ENCODE measurements at places on chromosomes 16 and 17.

- no peak for DNase-seq
These were observed 29.1 kb downstream of the CRHR1 start for GRCh38 chr17:45813048-45813725.

DNA sequence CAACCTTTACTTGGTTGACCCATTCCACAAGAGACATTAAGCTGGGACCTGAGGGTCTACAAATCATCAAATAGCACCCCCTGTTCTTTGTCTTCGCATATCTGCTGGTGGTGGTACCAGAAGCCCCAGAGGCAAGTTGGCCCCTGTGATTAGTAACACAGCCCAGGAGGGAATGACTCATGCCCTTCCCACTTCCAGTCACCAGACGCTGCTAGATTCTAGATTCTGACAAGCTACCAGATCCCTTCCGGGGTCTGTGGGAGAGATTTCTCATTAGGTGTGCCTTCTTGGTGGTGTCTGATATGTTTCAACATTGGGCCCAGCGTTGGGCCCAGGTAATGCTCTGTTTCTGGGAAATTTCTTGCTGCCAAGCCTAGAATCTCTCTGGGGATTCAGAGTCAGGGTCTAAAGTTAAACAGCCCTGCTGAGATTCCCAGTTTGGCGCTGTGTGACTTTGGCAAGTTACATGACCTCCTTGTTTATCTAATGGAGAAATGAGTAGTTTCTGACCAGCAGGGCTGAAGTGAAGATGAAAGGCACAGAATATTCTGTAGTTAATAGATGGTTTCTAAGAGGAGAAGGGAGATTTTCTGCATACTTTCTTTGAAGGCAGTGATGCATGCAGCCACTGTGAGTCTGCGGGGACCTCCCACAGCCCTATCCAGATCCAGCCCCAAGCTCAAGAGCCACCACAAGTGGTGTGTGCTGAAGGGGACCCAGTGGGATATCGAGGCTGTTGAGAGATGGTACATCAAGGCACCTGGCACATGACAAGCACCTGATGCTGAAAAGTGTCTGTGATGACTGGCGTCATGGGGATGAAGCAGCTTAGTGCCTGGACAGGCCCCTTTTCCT, 3.9 kb downstream of the TRPV2 start:
- no peak for DNase-seq

DNA sequence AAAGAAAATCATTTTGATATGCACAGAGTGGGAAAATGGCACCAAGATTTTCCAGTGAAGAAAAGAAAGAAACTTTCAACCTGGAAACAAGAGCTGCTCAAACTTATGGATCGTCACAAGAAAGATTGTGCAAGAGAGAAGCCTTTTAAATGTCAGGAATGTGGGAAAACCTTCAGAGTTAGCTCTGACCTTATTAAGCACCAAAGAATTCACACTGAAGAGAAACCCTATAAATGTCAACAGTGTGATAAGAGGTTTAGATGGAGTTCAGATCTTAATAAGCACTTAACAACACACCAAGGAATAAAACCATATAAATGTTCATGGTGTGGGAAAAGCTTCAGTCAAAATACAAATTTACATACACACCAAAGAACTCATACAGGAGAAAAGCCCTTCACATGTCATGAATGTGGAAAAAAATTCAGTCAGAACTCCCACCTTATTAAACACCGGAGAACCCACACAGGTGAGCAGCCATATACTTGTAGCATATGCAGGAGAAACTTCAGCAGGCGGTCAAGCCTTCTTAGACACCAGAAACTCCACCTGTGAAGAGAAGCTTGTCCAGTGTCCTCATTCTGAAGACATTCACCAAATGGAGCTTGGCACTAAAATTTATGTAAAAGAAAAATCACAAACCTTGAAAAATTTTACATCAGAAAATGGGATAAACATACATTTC, 12.2 kb downstream of the ZNF75A start:
- DNase-seq = peak; percentile 5

GRCh38 chr16:12009462-12009861, 32.9 kb downstream of the SNX29 start:
- DNase-seq = no peak

DNA sequence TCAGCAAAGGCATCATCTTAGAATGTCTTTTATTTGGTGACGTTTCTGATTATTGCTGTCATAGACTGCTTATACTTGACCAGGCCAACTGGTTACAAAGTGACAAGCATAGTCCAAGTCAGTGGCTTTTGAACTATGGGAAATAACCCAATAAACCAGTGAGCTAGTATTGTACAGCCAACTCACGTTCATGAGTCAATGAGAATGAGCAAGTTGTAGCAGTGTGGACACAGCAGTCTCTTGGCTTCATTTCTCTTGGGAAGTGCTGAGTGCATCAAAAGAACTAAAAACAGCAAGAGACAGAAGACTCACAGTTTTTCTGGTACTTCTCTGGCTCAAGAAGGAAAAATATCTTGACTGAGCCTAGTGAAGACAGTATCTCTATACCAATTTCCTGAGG, 36.9 kb upstream of the CRISPLD2 start:
- DNase-seq = no peak

- no peak for DNase-seq
These were observed 38.9 kb upstream of the METTL9 start for GRCh38 chr16:21560462-21560861.

- DNase-seq = no peak
These were observed 49.9 kb upstream of the ZNF750 start for GRCh38 chr17:82889496-82890338.

GRCh38 chr16:82265809-82266208, 95.8 kb upstream of the MPHOSPH6 start:
- DNase-seq = no peak

- DNase-seq = peak; percentile 42
These were observed 1.1 kb upstream of the WBP2 start for GRCh38 chr17:75856062-75856756.

DNA sequence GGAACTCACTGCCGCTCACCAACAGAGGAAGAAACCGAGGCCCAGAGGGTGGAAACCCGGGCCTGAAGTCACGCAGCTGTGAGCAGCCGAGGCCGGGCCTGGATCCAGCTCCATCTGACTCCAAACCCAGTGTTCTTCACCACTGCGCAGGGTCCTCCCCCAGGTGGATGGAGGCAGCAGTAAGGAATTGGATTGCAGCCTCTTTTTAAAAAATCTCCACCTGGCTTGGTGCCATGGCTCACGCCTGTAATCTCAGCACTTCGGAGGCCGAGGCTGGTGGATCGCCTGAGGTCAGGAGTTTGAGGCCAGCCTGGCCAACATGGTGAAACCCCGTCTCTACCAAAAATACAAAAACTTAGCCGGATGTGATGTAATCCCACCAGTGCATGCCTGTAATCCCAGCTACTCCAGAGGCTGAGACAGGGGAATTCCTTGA, 177.2 kb downstream of the FOXL1 start:
- no peak for DNase-seq

- DNase-seq = no peak
These were observed 25.9 kb downstream of the ABCC12 start for GRCh38 chr16:48129926-48130325.

GRCh38 chr16:86367291-86368072, 142.8 kb upstream of the FOXF1 start:
- DNase-seq = no peak

DNA sequence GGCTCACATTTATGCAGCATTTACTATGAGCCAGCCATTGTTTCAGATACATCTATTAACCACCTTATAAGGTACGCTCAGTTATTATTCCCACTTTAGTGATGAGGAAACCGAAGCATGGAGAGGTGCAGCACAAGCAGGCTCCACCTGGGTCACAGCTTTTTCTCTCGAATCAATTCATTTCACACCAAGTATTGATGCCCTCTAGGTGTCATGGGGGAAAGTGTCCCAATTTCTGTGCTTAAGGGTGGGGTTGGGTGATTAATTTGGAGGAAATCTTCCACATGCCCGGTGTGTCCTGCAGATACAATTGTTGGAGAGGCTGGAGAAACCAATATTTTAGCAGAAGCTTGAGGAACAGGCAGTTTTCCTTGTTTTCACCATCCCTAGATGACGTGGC, 62.7 kb upstream of the DNAJA2 start:
- DNase-seq = no peak

GRCh38 chr16:85709766-85710585, 21.2 kb upstream of the GINS2 start:
- peak; percentile 41 for DNase-seq

- DNase-seq = no peak
These were observed 337.7 kb downstream of the TOX3 start for GRCh38 chr16:52209227-52209626.

DNA sequence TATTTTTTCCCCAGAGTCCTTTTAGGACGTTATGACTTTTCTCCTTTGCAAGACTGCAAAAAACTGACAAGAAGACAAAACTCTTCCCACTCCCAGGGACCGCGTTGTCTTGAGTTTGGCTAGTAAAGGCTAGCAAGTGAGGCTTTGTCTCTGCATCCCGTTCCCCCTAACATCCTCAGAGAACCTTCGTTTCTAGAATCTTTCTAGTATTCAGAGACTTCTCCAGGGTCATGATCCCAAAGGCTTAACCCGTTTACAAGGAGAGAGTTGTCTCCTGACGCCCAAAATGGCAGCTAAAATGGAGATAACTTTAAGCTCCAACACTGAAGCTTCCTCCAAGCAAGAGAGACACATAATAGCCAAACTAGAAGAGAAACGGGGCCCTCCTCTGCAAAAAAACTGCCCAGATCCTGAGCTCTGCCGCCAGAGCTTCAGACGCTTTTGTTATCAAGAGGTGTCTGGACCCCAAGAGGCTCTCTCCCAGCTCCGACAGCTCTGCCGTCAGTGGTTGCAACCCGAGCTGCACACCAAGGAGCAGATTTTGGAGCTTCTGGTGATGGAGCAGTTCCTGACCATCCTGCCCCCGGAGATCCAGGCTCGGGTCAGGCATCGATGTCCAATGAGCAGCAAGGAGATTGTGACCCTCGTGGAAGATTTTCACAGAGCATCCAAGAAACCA, 843 bp downstream of the ZNF174 start:
- no peak for DNase-seq

DNA sequence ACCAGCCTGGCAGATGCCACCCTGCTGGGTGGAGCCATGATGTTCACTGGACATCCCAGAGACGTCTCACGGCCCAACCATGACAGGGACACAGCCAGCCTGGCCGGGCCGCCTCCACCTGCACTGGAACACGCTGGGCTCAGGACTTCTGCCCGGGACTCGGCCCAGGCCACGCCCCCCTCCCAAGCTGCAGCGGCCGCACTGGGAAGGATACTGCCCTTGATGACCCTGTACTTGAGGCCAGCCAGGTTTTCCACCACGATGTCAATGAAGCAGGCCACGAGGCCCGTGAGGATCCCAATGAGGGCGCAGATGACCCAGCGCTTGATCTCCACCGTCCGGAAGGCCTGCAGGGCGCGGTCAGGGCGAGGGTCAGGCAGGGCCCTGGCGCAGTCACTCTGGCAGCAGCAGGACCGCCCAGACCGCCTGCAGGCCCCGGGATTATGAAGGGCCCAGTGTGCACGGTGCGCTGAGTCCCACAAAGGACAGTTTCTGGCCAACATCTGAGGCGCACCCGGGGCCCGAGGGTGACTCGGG, 14.2 kb downstream of the CLCN7 start:
- no peak for DNase-seq

DNA sequence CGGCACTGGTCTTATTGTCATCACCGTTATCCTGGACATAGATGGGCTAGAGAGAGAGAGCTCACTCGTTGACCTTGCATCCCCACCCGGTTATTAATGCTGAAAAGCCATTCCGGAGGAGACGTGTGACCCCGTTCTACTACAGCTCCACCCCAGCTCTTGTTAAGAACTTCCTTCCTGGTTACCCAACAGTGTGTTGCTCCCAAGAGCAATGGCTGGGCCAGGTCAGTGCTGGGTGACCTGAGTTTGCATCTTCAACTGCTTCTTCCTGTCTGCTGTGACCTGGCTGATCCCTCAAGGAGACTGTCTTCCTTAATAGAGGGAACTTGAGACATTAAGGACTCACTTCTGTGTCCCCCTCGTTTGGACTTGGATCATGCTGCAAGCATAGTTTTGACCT, 96.1 kb upstream of the SDK2 start:
- no peak for DNase-seq

- DNase-seq = no peak
These were observed 106.6 kb downstream of the ADAMTS18 start for GRCh38 chr16:77328274-77328673.

- peak; percentile 21 for DNase-seq
These were observed 14.0 kb downstream of the TMEM92 start for GRCh38 chr17:50288306-50288705.

DNA sequence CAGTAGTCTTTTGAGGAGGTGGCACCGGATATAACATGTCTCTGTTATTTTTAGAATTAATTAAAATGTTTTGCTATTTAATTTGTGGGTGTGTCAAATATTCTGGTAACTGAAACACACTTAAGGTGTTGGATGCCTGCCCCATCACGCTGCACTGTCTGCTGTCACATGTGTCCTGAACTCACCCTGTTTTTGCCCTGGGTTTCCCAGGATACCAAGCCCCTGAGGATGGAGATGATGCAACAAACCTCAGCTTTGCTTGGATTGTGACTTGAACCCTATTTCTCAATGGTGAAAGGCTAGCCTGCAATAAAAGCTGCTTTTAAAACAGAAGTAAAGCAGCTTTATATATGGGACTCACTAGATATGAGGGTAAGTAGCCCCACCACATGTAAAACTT, 11.5 kb upstream of the DUSP14 start:
- DNase-seq = no peak

GRCh38 chr16:17433577-17434451, 36.9 kb downstream of the XYLT1 start:
- no peak for DNase-seq

DNA sequence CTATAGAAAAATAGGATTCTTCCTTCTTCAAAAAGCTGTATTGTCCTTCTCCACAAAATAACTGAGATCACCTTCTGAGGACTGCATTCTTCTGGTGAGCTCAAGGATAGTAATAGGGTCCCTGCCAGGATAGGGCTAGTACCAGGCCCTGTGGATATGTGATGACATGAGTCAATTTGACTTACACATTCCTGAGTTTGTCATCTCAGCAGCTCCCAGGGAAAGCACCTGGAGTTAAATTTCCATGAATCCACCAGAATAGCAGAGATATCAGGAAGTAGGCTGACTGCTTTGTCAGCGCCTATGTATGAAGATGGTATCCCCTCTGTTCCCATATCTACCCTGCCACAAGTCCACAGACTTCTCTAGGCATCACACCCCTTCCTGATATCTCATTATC, 225.8 kb downstream of the PMP22 start:
- no peak for DNase-seq

- DNase-seq = peak; percentile 27
These were observed 42.3 kb upstream of the CCNF start for GRCh38 chr16:2386990-2387389.

GRCh38 chr17:74453665-74454196, 12.7 kb upstream of the CD300A start:
- no peak for DNase-seq

- DNase-seq = no peak
These were observed 865.9 kb downstream of the KCNJ2 start for GRCh38 chr17:71035226-71035625.

Data from NCI-H1092 treated with DMSO at 0.1 percent for 48 hours (cell line).